ENCODE measurements at places on chromosomes 5 and 9. TPM values are rescaled to one million over a fixed set of nuclear protein-coding genes. Genes with fewer than 3 reads are reported as not detected.

SLC25A25 gene
- total RNA-seq: 11.7 TPM

SUSD1 gene
- total RNA-seq: 23.2 TPM

SLC28A3 gene
- 0.08 TPM for total RNA-seq

- H3K36me3 ChIP-seq: no peaks in the 10 kb centered on the region
- H3K27me3 ChIP-seq: no peaks in the 10 kb centered on the region
- peaks cover 12% of the 10 kb centered on the region for H3K4me1 ChIP-seq
- DNase-seq: no peak
- H3K27ac ChIP-seq: no peak overlapping the region
- H3K4me3 ChIP-seq: no peak overlapping the region
Observed at GRCh38 chr5:145499483-145499882, 335.7 kb downstream of the PRELID2 start.

GRCh38 chr5:15007646-15008045 lies 136.1 kb upstream of the ANKH start:
- no peak overlapping the region for H3K27ac ChIP-seq
- H3K36me3 ChIP-seq: no peaks in the 10 kb centered on the region
- no peak overlapping the region for H3K4me3 ChIP-seq
- peaks cover 24% of the 10 kb centered on the region for H3K4me1 ChIP-seq

DNA sequence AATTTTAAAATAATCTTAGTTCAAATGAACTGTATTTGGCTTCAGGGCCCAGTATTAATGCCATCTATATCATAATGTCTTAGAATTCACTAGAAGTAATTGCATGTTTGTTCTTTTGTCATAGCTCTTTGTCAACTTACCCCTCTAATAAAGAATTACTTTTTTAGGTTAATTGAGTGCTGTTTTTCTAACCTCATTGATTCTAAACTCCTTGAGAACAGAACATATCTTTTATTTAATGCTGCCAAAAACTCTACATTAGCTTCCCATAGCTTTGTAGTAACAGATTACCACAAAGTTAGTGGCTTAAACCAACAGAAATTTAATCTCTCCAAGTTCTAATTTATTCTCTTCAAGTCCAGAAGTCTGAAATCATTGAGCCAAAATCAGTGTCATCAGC lies 242.4 kb downstream of the LURAP1L start:
- no peaks in the 10 kb centered on the region for H3K27me3 ChIP-seq
- H3K4me3 ChIP-seq: no peak overlapping the region
- no peaks in the 10 kb centered on the region for H3K4me1 ChIP-seq
- no peaks in the 10 kb centered on the region for H3K36me3 ChIP-seq
- no peak for DNase-seq
- H3K27ac ChIP-seq: no peak overlapping the region

GRCh38 chr5:5372511-5372910 lies 50.0 kb upstream of the ICE1 start:
- H3K27me3 ChIP-seq: no peaks in the 10 kb centered on the region
- no peaks in the 10 kb centered on the region for H3K4me1 ChIP-seq
- DNase-seq: no peak
- H3K4me3 ChIP-seq: no peak overlapping the region
- no peaks in the 10 kb centered on the region for H3K36me3 ChIP-seq
- H3K27ac ChIP-seq: no peak overlapping the region

DNA sequence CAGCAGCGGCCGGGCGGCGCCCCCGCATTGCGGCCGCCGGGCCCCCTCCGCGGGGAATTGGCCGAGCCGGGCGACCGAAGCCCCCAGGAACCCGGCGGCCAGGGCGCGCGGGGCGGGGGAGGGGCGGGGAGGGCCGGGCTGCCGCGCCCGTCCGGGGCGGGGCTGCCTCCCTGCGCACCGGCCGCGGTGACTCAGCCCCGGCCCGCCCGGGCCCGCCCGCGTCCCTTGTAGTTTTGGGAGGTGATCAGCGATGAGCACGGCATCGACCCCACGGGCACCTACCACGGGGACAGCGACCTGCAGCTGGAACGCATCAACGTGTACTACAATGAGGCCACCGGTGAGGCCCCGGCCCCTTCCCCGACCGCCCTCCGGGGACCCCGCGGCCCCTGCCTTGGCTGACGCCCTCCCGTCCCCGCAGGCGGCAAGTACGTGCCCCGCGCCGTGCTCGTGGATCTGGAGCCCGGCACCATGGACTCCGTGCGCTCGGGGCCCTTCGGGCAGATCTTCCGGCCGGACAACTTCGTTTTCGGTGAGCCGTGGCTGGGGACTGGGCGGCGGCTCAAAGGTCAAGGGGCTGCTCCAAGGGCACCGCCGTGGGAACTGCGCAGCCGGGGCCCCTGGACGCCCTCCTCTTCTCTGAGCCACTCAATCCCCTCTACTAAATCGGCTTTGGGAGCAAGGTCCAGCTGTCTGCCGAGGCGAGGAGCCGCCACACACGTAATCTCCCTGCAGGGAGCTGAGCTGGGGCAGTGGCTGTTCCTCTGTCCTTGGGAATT lies 592 bp downstream of the TUBB4B start:
- peak overlapping the region; percentile 73 for H3K27ac ChIP-seq
- H3K4me3 ChIP-seq: peak overlapping the region; percentile 97

DNA sequence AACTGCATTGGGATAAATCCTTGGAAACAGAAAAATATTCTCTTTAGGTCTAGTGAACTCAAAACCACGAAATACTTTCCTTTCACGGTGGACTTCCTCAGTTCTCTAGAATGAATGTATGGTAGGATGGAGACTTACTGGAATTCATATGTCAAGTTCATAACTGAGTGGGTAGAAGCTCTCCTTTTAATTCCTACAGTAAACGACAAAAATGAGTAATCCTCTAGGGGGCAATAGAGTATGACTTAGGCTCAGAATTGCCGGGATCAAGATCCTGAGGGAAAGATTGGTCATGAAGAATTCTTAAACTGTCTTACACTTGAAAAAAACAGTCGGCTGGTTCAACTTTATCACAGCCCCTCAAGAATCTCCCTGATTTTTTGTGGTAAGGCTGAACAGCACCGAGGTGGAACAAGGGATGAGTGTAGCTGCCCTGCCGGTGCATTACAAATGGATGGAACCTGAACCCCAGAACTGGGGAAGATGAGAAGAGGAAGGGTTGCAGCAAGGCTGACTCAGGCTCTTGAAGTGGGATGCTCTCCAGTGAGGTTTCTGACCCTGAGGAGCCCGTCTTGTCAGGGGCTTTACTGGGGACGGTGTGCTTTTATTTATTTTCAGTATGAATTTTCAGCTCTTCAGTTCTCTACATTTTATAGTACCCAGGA lies 14.0 kb upstream of the LOX start:
- no peaks in the 10 kb centered on the region for H3K4me1 ChIP-seq
- no peak overlapping the region for H3K27ac ChIP-seq
- H3K36me3 ChIP-seq: no peaks in the 10 kb centered on the region
- no peak overlapping the region for H3K4me3 ChIP-seq
- no peak for DNase-seq

DNA sequence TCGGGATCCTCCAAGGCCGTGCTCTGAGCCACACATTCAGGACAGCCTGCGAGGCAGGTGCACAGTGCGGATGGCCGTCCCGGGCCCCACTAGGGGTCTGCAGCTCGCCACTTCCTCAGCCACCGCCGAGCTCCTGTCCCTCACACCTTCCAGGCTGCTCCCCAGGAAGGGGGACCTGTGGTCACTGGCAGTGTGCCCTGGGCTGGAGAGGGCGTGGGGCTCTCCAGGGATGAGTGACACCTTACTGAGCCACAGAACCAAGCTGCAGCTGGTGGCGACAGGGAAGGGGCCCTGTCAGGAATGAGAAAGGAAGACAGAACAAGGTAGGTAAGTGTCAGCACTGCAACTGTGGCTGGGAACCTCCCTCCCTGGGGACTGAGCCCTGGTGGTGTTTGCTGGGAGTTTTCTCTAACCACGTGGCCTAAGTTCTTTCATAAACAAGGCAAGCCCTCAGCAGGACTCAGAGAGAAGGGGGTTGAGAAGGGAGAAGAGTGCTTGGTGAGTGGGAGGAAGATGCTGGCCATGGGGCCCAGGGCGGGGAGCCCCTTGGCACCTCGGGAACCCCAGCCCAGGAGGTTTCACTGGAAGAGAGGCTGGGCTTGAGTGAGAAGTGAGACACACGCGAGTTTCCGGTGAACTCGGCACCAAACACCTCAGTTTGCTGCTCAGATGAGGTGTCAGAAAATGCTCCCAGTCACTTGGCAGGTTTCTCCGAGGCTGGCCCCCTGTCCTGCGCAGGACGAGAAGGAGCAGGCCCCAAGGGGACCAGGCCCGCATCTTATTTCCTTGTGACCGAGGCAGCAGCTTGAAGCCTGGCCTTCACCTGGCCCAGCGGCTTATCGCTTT lies 5.2 kb downstream of the IL13 start:
- no peaks in the 10 kb centered on the region for H3K27me3 ChIP-seq
- H3K36me3 ChIP-seq: no peaks in the 10 kb centered on the region
- no peak overlapping the region for H3K4me3 ChIP-seq
- no peaks in the 10 kb centered on the region for H3K4me1 ChIP-seq

DNA sequence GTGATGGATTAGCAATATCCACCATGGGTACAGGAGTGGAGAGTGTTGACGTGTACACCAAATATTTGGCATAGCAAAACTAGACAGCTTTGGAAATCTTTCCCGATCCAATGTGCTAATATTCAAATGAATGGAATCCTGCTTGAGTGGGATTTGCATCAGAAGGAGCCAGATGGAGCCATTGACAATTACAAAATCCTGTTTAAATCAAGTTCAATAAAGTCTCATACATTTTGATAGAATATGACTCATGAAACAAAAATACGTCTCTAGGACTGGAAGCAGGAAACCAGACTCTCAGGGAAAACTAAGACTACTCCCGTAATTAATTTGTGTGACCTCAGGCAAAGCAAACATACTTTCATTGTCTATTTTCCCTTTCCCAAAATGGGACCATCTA lies 13.0 kb downstream of the TNC start:
- H3K4me3 ChIP-seq: no peak overlapping the region
- no peak overlapping the region for H3K27ac ChIP-seq
- H3K36me3 ChIP-seq: no peaks in the 10 kb centered on the region
- peaks cover 26% of the 10 kb centered on the region for H3K4me1 ChIP-seq
- DNase-seq: peak; percentile 36

DNA sequence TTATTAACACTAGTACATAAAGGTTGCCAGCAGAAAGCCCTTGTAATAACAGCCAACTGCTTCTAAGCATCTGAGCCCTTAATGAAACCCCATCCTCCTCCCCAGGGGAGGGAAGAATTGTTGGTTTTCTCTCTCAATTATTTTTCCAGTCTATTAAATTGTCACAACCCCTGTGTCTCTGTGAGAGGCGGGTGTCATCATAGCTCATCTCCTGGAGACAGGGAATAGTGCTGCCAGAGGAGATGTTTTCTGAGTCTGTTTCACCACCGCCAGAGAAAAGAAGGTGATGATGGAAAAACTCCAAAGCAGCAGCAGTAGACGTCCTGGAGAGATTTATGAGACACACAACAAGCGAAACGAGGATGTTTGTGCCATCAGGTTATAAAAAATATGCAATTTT lies 271.1 kb upstream of the NMUR2 start:
- H3K4me1 ChIP-seq: no peaks in the 10 kb centered on the region
- H3K4me3 ChIP-seq: no peak overlapping the region
- H3K27ac ChIP-seq: no peak overlapping the region

DNA sequence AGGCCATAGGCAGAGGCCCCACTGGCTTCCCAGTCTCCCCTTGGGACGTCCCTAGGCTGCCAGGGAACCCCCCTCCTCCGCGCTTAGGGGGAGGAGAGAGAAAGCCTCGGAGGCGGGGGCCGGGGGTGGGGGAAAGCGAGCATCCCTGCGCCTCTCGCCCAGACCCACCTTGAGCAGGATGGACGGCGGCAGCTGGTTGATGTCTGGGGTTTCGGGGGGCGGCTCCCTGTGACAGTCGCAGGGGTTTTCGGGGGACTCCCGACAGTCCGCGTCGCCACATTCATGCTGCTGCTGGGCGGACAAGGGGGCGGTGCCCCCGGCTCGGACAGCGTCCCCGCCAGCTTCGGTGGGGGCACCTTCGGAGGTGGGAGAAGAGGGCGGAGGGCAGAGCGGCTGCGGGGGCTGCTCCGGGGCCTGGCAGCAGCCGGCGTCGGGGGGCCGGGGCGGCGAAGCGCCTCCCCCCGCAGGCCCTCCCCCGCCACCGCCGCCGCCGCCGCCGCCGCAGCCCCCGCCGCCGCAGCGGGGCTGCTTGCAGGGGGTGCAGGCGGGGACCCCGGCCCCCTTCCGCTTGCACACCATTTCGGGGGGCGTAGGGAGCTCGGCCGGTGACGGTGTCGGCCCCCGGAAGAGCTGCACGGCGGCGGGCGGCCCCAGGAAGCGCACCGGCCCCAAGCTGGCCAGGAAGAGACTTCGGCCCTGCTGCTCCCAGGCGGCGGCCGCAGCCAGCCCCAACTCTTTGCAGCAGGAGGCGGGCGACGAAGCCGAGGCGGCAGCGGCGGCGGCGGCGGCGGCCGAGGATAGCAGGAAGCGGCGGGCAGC lies 1.2 kb downstream of the FBXL17 start:
- H3K27ac ChIP-seq: peak overlapping the region; percentile 68
- peaks cover 28% of the 10 kb centered on the region for H3K4me1 ChIP-seq
- peak; percentile 31 for DNase-seq
- H3K27me3 ChIP-seq: no peaks in the 10 kb centered on the region

DNA sequence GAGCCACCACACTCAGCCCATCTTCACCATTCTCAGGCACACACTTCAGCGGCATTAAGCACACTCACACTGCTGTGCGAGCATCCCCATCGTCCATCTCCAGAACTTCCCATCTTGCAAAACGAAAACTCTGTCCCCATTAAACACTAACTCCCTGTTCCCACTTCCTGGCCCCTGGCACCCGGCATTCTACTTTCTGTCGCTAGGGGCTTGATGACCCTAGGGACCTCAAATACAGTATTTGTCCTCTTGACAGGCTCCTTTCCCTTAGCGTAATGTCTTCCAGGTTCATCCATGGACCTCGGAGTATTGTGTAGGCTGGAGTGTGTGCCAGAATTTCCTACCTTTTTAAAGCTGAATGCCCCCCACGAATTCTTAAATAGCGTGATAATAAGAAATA lies 14.7 kb upstream of the UBAC1 start:
- no peaks in the 10 kb centered on the region for H3K36me3 ChIP-seq
- no peak overlapping the region for H3K4me3 ChIP-seq
- no peak for DNase-seq
- no peaks in the 10 kb centered on the region for H3K4me1 ChIP-seq
- H3K27ac ChIP-seq: no peak overlapping the region

DNA sequence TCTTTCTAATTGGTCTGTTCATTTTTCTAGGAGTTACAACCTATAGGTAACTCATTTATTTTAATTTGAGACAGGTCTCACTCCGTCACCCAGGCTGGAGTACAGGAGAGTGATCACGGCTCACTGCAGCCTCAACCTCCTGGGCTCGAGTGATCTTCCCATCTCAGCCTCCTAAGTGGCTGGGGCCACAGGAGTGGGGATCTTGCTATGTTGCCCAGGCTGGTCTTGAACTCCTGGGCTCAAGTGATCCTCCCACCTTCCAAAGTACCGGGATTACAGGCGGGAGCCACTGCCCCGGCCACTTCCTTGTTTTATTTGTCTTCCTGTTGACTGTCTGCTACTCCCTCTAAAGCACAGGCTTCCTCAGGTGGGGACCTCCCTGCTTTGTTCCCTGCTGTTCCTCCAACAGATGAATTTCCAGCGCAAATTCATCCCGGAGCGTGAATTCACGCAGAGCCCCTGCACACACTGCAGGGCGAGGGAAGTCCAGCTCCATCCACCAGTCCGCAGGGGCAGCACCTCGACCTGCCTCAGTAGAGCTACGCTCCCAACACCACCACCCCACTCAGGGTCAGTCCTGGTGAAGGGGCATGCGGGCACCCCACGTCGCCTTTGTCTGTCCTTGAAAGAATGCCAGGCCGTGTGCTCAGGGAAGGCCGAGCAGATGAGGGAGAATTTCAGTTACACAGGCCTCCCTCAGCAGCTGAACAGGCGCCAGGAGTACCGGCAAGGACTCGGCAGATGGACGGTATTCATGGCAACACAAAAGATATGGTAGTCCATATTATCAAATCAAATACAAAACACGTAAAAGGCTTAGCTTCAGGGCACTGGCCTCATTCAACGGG lies 6.3 kb downstream of the QSOX2 start:
- no peak overlapping the region for H3K27ac ChIP-seq
- no peaks in the 10 kb centered on the region for H3K36me3 ChIP-seq
- H3K4me1 ChIP-seq: peaks cover 9% of the 10 kb centered on the region
- no peak for DNase-seq

Data from PC-9 (cell line).